Endodermal cell (in vitro differentiated cells): ENCODE measurements at places on chromosomes 3 and 15. TPM values are rescaled to one million over a fixed set of nuclear protein-coding genes. Genes with fewer than 3 reads are reported as not detected.

DNA sequence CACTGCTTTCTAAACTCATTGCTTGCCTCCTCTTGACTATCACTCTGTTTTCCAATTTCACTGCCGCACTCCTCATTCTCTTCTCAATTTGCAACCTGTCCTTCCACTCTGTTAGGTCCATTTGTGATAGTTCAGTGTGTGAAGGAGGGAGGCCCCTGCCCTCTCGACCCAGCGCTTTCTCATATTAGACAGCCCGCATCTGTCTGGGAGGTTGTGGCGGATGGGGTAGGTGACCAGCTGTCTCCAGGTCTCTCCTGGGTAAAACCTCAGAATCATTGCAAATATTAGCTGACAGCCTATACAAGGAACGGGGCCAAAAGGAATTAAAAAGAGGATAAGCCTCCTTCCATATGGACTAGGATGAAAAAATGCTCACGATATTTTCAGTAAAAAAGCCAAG lies 358.3 kb downstream of the SHQ1 start:
- no peak for DNase-seq

DNA sequence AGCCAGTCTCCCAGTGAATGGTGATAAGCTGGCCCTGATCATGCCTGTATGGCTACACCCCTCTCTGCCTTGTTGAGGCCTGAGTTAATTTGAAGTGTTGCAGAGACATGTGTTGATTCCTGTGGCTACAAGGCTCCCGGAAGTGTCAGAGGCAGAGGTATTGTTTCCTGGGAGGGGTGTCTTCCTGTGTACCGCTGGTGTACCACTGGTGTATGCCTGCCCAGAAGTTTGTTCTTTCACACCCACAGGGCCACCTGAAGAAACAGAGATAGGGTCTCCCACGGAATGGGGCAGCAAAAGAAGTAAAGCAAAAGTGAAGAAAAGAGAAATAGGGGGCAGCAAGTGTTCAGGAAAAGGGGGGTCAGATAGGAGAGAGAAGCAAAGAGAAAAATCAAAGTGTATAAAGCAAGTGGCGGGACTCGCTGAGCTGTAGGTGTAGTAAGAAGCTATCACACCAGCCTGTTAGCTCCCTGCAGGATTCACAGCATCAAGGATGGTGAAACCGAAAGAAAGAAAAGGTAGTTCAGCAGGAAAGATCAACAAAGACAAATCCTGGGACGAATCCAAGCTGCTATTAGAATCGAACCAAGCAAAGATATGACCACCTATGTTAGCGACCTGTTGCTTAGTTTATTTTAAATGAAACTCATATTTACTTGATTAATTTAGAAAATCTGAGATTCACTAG lies 36.6 kb upstream of the CD47 start:
- no peak for DNase-seq

- DNase-seq: no peak
These were observed 245.9 kb upstream of the SLITRK3 start for GRCh38 chr3:165442061-165442460.

DNA sequence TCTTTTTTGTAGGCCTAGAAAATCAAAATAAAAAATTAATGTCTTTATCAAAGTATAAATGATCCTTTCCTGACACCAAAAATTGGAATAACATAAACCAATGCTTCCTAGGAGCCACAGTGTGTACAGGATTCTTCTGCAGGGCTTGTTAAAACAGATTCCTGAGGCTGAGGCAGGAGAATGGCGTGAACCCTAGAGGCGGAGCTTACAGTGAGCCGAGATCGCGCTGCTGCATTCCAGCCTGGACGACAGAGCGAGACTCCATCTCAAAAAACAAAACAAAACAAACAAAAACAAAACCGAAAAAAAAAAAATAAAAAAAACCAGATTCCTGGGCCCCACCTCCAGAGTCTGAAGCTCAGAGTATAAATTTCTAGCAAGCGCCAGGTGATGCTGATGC lies 78.0 kb downstream of the PEX5L start:
- DNase-seq: no peak

GRCh38 chr3:12379640-12380429 lies 91.0 kb downstream of the PPARG start:
- DNase-seq: no peak

- DNase-seq: no peak
These were observed 204.6 kb upstream of the NR2F2 start for GRCh38 chr15:96125721-96126415.

GRCh38 chr3:61877359-61878138 lies 316.2 kb downstream of the PTPRG start:
- no peak for DNase-seq

GRCh38 chr3:181637456-181637855 lies 74.3 kb upstream of the SOX2 start:
- DNase-seq: no peak

DNA sequence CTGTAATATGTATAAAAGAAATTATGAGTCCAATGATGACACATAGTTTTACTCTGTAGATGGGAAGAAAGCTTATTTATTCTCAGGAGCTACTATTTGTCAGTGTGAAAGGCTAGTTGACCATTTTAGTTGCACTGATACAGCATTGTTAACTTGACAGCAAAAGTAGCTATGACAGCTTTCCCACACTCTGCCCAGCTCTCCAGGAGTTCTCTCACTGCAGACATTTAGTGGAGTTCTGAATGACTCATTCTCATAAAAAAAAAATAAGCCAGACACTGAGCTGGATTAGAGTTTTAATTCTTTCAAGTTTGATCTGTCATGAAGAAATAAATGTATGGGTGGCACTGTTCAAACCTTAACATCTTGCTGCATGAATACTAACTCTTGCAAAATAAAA lies 77.2 kb upstream of the CFAP20DC start:
- no peak for DNase-seq

DNA sequence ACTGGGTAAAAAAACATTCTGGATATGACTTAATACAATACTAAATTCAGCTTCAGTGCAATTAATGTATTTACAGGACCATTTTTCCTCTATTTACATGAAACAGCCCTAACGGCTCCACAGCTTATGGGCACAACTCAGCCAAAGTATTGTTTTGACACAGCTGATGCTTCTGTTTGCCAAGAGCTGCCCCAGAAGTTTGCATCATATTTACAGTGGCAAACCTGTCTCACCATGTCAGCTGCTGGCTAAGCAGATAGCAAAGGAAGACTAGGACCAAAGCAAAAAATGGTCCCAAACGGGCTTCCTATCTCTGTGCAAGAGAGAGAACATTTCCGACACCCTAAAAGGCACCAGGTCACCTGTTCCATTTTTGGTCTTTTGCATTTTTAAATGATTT lies 94.5 kb downstream of the ADAMTS9 start:
- no peak for DNase-seq

- DNase-seq: peak; percentile 80
These were observed 61.7 kb downstream of the FMN1 start for GRCh38 chr15:33132722-33133345.

DNA sequence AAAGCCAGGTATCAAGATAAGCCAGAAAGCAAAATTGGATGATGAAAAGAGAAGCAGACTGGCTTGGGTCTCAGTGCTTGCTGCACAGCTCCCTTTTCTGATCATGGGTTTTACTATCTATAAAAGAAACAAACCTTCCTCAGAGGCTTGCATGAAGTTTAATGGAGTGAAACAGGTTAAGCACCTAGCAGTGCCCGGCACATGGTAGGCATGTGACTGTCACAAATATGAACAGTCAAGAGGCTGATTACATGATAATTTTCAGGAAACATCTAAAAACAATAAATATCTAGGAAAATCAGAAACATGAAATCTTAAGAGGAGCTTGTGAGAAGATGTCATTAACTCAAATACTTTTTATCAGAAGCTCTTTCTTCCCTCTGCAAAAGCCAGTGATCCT lies 519.2 kb downstream of the EPHB1 start:
- no peak for DNase-seq

DNA sequence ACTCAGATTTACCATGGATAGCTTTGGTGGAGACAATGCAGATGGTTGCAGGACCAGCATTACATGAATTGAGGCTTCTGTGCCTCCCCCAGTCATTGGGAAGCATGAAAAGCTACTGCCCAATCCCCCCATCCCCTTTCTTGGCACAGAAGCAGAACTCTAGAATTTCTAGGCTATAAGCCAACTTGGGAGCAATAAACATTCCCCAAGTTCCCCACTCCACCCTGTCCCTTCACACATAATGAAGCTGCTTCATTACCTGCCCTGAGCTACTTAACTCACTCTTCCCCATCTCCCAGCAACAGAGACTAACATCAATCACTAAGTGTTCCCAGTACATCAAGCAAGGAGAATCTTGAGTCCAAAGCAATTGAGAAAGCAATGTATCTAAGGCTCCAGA lies 164.5 kb downstream of the RORA start:
- DNase-seq: no peak

GRCh38 chr15:32786906-32787305 lies 69.1 kb downstream of the GREM1 start:
- DNase-seq: no peak

DNA sequence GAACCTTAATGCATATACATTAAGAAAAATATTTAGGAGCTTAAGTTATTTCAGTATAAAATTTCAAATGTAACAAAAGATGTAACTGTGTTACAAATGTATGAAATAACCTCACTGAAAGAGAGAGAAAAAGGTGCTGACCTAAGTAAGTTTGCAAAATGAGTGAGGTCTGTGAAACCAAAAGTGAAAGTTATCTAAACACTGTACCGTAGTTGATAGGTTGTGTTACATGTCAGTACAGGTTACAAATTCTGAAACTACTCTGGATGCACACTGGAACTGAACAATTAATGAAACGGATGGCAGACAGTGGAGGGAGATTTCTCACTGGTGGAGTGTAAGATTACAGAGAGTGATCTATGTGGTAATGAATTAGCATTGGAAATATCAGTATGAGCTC lies 420.7 kb downstream of the ZNF385D start:
- DNase-seq: no peak

- DNase-seq: peak; percentile 29
These were observed 12.8 kb downstream of the TBC1D21 start for GRCh38 chr15:73885954-73886700.

- peak; percentile 10 for DNase-seq
These were observed 4.3 kb upstream of the ALPK3 start for GRCh38 chr15:84812842-84813241.

- no peak for DNase-seq
These were observed 256.4 kb upstream of the UBE2E1 start for GRCh38 chr3:23549148-23549910.

GRCh38 chr3:153063337-153063736 lies 98.7 kb upstream of the RAP2B start:
- DNase-seq: no peak

DNA sequence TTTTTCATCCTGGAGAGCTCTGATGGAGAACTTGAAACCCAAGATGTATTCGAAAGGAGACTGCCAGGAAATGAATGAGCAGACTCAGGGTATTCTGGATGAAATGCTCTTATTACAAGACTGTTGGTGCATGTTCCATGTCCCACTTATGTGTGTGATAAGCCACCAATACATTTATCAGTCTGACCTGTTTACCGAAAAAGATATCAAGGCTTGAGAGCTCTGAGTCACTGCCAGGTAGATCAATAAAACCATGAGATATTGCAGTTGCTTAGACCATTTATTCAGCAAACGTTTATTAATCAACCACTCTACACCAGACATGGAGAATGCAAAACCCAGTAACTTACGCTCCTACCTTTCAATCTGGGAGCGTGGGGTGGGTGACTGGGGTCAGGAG lies 17.2 kb downstream of the CEMIP start:
- DNase-seq: no peak

DNA sequence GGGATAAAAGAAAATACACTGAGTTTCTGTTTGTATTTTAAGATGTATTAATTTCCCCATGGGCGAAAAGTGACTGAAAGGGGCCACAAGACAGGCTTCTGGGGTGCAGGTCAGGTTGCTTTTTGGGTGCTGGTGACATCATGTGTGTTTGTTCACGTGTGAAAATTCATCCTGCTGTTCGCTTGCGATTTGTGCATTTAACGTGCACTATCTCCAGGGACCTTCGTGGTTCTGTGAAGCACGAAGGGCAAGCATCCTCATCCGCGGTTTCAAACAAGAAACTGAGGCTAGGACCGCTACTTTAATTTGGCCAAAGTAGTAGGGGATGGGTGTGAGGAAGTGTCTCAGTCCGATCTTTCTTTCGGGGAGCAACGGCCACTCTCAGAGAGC lies 1.6 kb upstream of the SMAD6 start:
- no peak for DNase-seq

- no peak for DNase-seq
These were observed 57.8 kb downstream of the EPHB3 start for GRCh38 chr3:184619369-184619768.

- no peak for DNase-seq
These were observed 113.0 kb upstream of the PFN2 start for GRCh38 chr3:150083655-150084042.

GRCh38 chr3:66304293-66304692 lies 83.5 kb downstream of the SLC25A26 start:
- DNase-seq: no peak

DNA sequence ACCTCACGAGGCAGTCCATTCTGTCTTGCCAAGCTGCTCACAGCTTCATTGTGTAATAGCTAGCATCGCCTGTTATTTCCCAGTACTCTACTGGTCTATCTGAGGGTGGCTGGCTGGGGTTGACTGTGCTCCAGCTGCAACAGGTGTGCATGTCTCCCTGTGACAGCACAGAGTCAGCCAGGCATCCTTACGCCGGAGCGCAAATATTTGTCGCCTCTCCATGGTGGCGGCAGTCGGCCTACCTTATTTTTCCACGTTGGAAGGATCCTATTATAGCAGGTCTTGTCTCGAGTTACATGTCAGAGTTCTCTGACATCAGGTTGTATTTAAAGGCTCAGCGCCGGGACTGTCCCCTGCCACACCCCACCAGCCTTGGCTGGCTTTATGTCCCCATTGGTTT lies 307.1 kb downstream of the TLE3 start:
- DNase-seq: no peak

DNA sequence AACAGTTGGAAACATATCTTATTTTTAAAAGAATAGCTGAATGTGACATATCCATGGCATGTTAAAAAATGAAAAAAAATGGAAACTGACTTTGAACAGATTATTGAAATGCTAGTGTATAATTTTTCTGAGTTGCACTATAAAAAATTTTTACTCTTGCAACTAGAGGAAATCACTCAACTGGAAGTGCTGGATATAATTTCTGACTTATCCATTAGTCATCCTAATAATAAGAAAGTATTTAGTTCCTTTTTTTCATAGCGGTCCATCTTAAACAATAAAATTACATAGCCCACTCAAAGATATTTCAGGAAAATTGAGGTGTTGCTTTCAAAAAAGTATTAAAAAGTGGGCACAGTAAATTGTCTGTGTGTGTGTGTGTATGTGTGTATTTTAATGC lies 80.7 kb downstream of the MBNL1 start:
- no peak for DNase-seq

GRCh38 chr3:192063570-192063969 lies 602.6 kb downstream of the PYDC2 start:
- DNase-seq: peak; percentile 84

- DNase-seq: no peak
These were observed 96.8 kb downstream of the SLMAP start for GRCh38 chr3:57852896-57853295.

GRCh38 chr3:152638707-152639450 lies 196.1 kb upstream of the P2RY1 start:
- DNase-seq: no peak

GRCh38 chr15:29656636-29657475 lies 165.4 kb downstream of the TJP1 start:
- DNase-seq: peak; percentile 93

- no peak for DNase-seq
These were observed 83.3 kb downstream of the ZNF621 start for GRCh38 chr3:40608091-40608490.

- peak; percentile 81 for DNase-seq
These were observed 69.2 kb downstream of the GOLGA8B start for GRCh38 chr15:34514251-34514670.

Gene CHRNA7
- total RNA-seq: 5.0 to 7.5 TPM (median 7.2 TPM) in 3 replicates

Gene CTXN2
- 0.13 TPM in 2 of 3 replicates, not detected in the other for total RNA-seq

Gene GUCA1C
- not detected in 3 replicates for total RNA-seq

Gene ALDH1L1
- 0.93 and 1.0 TPM in 2 replicates for total RNA-seq

Gene CILP
- not detected in 2 replicates for total RNA-seq
